ENCODE measurements at places on chromosomes 16 and 17.

DNA sequence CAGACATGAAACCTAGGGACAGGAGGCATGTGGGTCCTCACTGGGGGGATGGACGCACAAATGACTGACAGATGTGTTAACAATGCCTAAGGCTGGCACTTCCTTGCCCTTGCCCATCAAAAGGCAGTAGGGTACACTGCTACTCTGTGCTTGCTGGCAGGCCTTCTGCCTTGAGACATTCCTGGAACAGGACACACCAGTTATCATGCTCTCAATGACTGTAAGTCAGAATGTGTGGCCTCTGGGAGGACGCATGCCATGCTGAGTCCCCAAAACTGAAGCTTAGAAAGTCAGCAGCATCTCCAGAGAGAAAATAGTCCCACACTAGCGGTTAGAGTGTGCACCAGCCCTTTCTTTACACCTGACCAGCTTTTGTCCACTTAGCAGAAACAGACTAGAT is 16.1 kb upstream of the SREBF1 start:
- no peak for DNase-seq

DNA sequence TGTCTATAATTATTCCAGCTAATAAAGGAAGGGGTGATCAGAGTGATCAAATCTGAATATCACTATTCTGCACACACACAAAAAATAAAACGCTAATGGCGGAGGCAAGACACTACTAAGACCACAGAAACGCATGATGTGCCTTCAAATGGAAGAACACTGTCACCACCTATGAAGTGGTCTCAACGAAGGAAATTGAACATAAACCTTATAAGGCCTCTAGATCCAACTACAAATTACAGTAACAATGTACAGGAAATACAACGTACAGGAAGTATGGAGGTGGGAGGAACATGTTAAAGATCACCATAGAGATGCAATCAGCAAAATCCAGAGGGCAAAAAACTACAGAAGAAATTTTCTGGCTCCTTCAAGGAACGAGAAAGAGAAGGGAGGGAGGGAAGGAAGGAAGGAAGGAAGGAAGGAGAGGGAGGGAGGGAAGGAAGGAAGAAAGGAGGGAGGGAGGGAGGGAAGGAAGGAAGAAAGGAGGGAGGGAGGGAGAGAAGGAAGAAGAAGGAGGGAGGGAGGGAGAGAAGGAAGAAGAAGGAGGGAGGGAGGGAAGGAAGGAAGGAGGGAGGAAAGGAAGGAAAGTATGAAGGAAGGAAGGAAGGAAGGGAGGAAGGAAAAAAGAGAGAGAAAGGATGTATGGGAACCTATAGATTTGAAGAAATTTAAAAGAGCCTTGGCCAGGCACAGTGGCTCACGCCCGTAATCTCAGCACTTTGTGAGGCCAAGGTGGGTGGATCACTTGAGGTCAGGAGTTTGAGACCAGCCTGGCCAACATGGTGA is 3.1 kb upstream of the SGCA start:
- no peak for DNase-seq

GRCh38 chr17:80759377-80759673 is 214.7 kb downstream of the RPTOR start:
- no peak for DNase-seq

GRCh38 chr17:66978514-66979061 is 14.1 kb downstream of the CACNG4 start:
- no peak for DNase-seq
